Brain pericyte (primary cell): ENCODE measurements at places on chromosomes 6 and 20.

DNA sequence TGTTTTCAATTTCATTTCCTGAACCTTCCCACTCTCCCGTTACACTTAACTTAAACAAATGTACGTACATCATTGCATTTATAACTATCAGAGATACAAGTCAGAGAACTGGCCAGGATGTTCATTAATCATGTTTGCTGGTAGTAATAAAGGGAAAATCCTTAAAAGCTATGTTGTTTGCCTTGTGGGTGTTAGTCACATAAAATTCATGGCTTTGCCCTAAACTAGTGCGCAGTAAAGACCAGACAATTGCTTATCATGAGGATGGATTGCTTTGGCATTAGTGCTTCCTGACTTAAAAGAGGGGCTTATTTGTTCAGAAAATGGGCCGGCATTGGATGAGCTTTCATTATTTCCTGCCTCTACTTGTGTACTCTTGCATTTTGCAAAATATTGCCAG lies 1037.3 kb upstream of the FLRT3 start:
- no peak for DNase-seq

GRCh38 chr6:127403636-127404035 lies 55.6 kb downstream of the KIAA0408 start:
- no peak for DNase-seq

- DNase-seq, result no peak
Observed at GRCh38 chr20:15005300-15005986, 668.0 kb upstream of the FLRT3 start.

DNA sequence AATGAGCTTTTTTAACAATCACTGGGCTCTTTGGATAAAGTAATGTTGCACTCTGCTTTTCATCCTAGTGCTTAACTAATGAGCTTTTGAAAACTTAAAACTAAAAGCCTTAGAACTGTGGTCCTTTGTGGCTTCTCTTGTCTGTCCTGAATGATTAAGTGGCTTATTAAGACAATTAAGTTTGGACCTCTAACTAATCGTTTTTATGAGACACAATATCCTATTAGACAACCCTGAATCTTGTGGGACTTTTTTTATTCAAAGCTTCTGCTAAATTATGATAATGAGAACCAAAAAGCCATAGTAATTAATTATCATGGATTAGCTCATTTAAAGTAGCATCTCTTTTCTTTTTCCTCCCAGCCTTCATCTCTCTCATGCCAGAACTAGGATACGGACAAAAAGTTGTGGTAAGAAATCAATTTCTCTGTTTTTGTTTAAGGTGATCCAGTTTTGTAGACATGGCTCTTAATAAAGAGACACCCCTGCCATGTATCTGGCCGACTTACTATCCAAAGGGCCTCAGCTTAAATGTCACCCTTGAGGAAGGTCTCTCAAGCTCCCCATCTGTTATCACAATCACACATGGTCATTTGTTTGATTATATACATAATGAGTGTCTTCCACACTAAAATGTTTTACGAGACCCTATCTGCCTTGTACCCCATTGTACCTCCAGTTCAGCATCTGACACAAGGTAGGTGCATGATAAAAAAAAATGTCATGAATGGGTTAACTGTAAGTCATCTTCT lies 384.4 kb upstream of the IRAK1BP1 start:
- no peak for DNase-seq

GRCh38 chr20:58271606-58272351 lies 37.7 kb upstream of the RAB22A start:
- DNase-seq, result no peak

GRCh38 chr6:43776115-43776798 lies 6.2 kb downstream of the VEGFA start:
- DNase-seq, result no peak

DNA sequence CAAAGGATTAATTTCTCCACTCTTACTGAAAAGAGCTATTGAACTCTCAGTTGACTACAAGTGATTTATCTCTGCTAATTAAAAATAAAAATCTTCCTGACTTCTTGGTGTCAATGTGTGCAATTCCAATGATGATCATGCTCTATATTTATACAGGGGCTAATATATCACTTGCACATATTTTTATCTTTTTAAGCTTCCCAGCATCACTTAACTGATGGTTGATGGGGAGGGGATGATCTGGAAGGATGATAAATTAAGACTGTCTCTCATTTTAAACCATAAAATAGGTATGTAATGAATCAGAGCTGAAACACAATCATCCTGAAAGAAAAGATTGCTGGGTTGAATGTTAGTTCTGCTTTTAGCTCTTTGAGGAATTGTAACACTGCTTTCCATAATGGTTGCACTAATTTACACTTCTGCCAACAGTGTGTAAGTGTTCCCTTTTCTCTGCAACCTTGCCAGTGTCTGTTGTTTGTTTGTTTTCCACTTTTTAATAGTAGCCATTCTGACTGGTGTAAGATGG lies 169.6 kb upstream of the ECI2 start:
- no peak for DNase-seq

- no peak for DNase-seq
Observed at GRCh38 chr6:170007468-170008293, 256.3 kb downstream of the ERMARD start.

- DNase-seq, result no peak
Observed at GRCh38 chr6:165456286-165456685, 146.9 kb upstream of the C6orf118 start.

DNA sequence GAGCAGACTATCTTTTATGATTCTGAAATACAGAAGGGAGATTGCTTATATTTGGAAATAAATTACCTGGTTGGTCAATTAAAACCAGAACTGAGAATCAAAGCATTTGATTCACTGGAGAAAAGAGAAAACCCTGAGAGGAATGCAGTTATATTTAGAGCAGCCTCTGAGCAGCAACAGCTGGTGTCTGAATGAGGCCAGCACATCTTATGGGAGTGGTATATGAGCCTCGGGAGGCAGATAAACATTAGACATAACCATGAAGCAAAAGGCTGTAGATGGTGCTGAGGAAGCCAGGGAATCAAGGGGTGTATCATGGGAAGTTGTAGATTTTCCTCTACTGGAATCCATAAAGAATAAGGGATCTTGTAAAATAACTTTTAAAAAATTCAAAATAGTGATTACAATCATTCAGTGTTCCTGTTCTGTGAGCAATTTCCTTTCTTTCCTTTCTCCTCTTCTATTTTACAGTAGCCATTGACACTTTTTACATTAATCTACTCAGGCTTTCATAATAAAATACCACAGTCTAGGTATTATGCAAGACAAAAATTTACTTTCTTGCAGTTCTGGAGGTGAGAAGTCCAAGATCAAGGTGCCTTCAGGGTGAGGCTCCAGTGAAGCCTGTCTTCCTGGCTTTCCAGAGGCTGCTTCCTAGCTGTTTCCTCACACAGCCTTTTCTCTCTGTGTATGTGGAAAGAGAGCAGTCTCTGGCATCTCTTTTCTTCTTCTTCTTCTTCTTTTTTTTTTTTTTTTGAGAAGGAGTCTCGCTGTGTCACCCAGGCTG lies 32.8 kb upstream of the ENPP5 start:
- DNase-seq, result no peak

DNA sequence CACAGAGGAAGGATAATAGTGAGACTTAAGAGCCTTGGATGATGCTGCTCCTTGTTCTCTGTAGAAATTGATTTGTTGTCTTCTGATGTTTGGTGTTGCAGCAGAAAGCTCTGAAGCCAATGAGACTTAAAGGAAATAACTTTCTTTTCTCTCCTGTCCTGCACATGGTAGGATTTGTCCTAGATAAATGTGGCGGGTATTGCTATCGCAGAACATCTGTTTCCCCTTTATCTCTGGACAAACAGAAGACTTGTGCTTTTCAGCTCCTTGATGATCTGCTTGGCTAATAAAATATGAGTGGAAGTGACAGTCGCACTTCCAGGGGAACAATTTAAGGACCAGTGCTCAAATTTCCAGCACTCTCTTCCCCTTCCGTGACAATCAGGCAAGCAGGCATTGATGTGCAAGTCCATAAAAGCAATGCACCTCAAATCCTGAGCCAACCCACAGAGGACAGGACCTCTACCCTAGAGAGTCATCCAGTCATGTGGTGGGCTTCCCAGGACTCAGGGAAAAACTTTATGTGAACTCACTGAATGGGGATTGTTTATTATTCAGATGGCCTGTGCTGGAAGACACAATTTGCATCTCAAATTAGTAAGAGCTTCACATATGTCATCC lies 9.9 kb upstream of the NCR2 start:
- no peak for DNase-seq

- no peak for DNase-seq
Observed at GRCh38 chr20:1307171-1307570, 21.8 kb downstream of the SDCBP2 start.

DNA sequence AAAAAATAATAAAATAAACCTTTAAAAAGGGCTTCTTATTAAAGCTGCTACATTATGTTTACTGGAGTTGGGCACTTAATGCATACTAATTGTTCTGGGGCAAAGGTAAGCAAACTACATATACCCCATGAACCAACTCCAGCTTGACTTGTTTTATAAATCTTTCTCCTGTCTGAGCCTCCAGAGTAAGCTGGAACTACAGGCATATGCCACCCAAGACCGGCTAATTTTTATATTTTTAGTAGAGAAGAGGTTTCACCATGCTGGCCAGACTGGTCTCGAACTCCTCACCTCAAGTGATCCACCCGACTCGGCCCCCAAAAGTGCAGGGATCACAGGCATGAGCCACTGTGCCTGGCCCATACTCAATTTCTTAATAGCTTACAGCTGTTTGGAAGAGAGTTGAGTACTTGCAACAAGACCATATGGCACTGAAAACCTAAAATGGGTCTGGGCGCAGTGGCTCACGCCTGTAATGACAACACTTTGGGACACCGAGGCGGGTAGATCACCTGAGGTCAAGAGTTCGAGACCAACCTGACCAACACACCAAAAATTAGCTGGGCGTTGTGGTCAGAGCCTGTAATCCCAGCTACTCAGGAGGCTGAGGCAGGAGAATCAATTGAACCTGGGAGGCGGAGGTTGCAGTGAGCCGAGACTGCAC lies 19.9 kb downstream of the ROMO1 start:
- no peak for DNase-seq

DNA sequence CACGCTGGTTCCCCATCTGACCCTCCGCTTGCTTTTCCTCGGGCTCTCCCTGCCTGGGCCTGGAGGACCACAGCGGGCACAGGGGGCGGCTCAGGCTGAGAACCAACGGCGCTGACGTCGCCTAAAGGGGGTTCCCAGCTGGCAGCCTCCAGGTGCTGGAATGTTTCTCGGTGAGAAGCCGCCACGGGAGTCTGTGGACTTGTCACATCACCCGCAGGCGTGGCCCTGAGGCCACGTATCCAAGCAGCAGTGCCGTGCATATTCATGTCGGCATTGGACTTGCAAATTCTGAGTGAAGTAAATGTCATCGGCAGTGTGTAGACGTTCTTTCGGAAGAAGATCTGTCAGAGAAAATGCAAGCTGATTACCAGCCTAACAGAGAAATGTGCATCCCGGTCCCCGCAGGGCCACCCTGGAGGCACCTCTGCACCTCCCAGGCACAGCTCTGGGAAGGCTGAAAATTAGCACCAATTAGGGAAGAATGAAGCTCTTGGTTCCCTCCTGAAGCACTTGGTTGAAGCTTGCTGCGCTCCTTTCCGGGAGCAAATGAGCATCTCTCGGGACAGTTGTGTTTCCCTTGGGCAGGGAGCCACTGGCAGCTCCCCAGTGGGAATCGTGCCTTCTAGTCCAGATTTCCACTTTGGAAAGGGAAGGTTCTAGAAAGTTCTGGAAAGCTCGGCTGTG lies 24.3 kb downstream of the NTSR1 start:
- DNase-seq, result no peak

DNA sequence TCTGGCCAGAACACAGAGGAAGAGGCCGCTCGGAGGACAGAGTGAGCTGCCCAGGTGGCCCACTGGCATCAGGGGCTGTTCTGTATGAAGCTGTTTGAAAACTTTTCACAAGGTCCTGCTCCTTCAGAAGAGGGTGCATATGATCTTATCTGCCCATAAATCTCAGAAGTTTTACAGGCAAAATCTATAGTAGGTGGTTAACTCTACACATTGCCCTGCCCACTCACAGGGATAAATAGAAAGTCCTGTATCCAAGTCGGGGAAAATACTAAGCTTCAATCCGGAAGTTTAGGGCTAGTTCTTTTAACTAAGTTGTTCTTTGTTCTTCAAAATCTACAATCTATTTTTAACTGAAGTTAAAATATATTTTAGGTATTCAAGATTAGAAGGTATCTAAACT lies 233.7 kb downstream of the FOXA2 start:
- DNase-seq, result no peak

DNA sequence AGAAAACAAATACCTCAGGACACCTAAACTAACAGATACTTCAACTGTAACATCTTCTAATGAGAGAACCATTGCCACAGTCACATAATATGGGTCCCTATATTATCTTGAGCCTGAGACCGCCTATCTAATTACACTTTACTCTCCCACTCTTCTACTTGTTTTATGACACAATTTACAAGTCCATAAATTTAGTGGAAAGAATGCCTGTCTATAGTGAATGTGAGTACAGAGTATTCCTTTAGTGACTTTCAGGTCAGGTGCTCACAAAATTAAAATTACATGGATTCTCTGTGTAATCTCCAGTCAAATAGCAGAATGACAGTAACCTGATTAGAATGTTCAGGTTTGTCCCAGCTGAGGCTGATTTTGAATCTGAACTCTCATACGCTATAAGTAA lies 624.1 kb downstream of the PKHD1 start:
- DNase-seq, result no peak

DNA sequence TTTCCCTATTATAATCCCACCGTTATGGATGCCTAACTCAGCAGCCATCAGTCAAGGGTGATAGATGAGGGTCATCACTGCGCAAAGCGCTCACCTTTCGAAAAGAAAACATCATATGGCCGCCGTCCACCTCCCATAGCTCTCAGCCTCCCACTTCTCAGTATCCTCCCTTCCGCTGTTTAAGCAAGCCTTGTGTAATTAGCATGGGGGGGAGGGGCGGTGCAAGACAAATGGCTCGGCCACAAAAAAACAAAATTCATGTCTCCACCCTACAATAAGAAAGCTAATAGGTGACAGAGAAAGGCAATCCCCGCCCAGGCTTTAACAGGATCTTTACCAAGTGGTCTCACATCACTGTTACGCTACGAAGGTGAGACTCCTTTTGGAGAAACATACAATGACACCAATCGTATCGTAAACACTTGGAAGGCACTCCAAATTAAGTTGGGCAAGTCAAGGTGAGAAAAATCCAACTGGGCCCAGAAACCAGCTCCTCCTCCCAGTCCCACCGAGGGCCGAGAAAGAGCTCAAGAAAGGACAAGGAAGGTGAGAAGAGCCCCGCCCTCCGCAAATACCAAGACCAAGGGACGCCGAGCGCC lies 645 bp downstream of the DDX39B start:
- DNase-seq, result no peak

- no peak for DNase-seq
Observed at GRCh38 chr6:56242346-56242745, 5.0 kb downstream of the COL21A1 start.

GRCh38 chr20:45017857-45018256 lies 51.5 kb downstream of the STK4 start:
- no peak for DNase-seq

DNA sequence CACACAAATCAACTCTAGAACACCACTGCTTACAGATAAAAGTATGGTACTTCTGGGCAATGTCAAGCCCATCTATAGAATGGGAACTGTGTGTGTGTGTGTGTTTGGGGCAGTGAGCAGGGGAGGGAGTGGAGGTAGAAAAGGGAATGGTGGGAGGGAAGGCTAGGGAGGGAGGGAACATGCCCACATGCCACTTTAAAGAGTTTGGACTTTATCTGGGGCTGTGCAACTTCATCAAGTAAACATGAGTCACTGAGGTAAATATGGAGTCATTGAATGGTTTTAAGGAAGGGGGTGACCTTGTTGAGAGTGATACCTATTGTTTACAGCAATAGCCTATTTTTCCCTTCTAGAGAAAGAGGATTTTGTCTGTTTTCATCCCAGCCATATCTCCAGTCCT lies 22.5 kb upstream of the RNGTT start:
- DNase-seq, result no peak

- DNase-seq, result no peak
Observed at GRCh38 chr6:143949535-143949934, 58.5 kb downstream of the PLAGL1 start.
